NCI-H524 (cell line): ENCODE measurements at places on chromosomes 16 and 17.
A peak's percentile ranks its signal among the peaks of the same experiment; 100 is the strongest.

GRCh38 chr17:20228860-20229259 lies 219.7 kb downstream of the SPECC1 start:
- DNase-seq = no peak

- no peak for DNase-seq
Measured at GRCh38 chr16:72940886-72941285, 107.0 kb downstream of the ZFHX3 start.

DNA sequence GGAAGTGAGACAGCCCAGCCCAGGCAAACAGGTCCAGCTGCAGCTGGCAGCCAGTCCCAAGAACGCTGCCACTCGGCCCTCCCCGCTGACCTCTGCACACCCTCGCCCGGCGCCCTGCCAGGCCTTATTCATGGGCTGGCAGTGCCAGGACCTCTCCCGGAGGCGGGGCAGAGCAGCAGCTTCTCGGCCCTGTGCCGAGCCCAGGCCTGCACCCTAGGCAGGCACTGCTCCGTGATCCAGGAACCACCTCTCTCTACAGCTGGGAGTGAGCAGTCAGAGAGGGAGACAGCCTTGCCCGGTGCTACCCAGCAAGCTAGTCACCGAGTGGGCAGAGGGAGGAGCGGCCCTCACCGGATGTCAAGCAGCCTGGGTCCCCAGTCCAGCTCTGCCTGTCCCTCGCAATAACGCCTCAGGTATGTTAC lies 79.9 kb upstream of the CBX4 start:
- no peak for DNase-seq

GRCh38 chr16:84053237-84053636 lies 10.6 kb upstream of the SLC38A8 start:
- no peak for DNase-seq

DNA sequence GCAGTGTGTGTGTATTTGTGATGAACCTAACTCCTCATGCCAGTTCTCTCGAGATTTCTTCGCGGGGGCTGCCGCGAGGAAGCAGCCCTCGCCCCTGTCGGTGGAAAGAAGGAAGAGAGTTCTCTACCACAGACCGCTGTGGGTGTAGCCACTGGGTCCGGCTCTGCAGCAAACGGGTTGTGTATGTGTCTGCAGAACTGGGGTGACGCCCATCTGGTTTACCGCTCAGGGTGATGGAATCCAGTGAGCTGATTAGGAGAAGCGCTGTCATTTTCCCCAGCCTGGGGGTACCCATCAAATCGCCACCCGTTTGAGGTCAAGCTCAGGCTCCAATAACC lies 7.7 kb downstream of the CORO6 start:
- DNase-seq = no peak

- no peak for DNase-seq
Measured at GRCh38 chr17:75417054-75417580, 11.6 kb upstream of the GRB2 start.

GRCh38 chr17:19570544-19571062 lies 36.9 kb downstream of the SLC47A1 start:
- peak; percentile 39 for DNase-seq

DNA sequence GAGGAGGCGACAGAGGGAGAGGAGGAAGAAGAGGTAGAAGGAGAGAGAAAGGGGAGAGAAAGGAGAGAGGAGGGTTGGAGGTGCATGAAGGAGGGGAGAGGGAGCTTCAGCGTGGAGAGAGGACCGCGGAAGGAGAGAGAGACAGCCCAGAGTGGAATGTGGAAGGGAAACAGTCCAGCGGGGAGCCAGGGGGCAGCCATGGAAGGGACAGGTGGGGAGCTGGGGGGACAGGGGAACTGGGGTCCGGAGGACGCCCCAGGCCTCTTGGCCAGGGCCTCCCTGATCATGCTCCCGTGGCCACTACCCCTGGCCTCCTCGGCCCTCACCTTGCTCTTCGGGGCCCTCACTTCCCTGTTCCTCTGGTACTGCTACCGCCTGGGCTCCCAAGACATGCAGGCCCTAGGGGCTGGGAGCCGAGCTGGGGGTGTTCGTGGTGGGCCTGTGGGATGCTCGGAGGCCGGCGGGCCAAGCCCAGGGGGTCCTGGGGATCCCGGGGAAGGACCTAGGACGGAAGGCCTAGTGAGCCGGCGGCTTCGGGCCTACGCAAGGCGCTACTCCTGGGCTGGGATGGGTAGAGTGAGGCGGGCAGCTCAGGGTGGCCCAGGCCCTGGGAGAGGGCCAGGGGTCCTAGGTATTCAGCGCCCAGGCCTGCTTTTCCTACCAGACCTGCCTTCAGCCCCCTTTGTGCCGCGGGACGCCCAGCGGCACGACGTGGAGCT lies 759 bp downstream of the ASPHD1 start:
- DNase-seq = no peak

- DNase-seq = no peak
Measured at GRCh38 chr17:50645748-50646682, 11.3 kb downstream of the ABCC3 start.

DNA sequence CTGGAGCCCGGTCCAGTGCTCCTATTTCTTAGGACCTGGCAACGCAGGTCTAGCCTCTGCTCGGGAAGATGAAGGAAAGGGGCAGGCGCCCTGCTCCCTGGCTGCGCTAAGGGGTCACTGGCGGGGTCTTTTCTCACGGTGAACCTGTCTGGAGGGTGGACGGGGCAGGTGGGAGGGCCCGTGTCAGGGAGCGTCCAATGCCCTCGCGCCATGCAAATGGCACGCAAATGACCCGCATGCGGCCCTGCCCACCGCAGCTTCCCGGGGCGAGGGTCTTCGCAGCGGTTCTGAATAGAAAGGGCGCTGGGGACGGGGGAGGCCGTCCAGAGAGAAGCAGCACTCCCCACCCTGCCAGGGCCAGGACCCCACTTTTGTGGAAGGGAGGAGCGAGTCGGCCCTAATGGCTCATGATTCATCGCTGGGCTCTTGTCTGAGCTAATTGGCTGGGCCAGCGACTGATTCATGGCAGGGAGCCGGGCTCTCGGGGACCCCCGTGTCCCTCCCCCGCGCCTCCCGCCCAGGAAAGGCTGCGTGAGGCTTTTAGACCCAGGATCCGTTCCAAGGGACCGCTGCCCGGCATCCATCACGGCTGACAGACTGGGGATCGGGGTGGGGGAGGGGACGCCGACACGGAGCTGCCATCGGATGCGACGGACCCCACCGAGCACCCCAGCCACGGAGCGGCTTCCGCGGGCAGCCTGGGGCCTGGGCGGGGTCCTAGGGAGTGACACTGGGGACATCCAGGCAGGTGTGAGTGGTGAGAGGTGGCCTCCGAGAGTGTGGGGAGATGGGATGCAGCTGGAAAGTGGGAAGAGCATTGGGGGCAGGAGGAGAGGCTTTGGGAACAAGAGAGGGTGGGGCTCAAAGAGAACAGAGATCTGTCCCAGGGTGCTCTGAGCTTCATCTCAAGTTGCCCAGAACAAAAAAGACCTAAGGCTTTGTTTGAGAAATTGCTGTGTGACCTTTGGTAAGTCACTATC lies 25.0 kb upstream of the NGFR start:
- DNase-seq = no peak

- peak; percentile 27 for DNase-seq
Measured at GRCh38 chr17:6408276-6408675, 26.6 kb downstream of the AIPL1 start.

DNA sequence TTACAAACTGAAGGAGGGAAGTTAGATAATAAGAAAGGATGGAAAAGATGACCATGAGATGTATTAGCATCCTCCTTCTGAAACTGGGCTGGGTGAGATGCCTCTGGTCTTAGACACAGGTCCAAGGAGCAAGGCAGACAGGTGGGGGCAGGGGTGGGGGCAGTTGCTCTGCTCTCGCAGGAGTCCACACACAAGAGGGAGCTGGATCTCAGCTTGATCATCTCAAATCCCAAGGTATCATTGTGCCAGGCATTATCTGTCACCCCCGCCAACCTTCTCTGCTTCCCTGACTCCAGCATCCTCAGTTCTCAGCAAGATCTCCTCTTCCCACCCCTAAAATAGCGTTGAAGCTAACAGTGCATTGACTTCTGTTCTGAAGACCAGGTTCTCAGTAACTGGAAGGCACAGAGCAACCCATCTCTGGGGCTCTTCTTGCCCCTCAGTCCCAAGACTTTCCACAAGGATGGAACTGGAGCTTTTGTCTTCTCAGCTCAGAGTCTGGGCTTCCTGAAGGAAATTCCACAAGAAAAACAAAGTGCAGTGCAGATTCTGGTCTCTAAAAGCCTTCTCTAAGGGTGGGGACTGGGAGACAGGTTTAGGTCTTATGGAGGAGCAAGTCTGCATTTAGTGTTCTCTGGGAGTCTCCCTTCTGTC lies 1.6 kb downstream of the FLOT2 start:
- DNase-seq = no peak

DNA sequence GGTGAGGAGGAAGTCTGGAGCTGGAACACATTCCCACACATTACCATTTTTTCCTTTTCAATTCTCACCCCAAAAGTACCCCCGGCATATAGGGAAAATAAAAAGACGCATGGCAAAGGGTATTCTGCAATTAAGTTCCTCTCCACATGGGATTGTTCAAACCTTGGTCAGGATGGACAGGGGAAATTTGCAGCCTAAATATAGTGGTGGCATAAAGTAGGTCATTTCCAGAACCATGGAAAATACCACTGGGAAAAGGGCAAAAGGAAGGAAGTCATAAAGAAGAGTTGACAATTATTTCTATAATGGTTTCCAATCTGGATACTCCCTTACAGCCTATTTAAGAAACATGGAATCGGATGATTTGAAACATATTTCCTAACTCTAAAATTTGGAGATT lies 135.8 kb downstream of the STX8 start:
- DNase-seq = no peak

- DNase-seq = no peak
Measured at GRCh38 chr17:6914711-6915110, 81.1 kb upstream of the ALOX12 start.

DNA sequence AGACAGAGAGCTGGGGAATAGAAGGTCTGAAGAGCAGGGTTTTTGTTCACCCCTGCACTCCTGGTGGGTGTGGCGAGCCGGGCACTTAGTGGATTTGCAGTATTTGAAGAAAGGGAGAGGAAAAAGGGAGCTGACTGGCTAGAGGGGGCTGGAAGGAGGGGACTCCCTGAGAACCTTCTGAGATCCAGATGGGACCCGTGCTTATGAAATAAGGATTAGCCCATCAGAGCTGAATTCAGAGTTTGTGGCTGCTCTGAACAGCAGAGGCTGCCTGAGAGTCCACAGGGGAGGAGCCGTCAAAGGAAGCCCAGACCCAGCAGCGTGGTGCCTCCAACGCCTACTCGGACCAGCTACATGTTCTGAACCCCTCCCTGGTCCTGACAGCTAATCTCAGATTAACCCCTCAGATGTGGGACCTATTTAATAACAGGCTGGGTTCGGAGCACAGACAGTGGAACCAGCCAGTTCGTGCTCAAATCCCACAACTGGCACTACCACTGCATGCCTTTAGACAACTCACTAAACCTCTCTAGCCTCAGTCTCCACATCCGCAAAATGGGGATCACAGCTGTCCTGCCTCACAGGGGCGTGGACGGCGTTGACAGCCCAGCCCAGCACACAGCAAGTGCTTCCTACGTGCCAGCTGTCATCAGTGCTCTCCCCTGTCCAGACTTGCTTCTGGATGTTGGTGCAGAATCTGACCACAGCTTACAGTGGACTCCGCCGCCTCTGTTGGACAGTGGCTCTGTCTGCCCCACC lies 70.6 kb downstream of the DYNLRB2 start:
- DNase-seq = peak; percentile 53

- DNase-seq = no peak
Measured at GRCh38 chr16:87954361-87954760, 3.1 kb downstream of the BANP start.

DNA sequence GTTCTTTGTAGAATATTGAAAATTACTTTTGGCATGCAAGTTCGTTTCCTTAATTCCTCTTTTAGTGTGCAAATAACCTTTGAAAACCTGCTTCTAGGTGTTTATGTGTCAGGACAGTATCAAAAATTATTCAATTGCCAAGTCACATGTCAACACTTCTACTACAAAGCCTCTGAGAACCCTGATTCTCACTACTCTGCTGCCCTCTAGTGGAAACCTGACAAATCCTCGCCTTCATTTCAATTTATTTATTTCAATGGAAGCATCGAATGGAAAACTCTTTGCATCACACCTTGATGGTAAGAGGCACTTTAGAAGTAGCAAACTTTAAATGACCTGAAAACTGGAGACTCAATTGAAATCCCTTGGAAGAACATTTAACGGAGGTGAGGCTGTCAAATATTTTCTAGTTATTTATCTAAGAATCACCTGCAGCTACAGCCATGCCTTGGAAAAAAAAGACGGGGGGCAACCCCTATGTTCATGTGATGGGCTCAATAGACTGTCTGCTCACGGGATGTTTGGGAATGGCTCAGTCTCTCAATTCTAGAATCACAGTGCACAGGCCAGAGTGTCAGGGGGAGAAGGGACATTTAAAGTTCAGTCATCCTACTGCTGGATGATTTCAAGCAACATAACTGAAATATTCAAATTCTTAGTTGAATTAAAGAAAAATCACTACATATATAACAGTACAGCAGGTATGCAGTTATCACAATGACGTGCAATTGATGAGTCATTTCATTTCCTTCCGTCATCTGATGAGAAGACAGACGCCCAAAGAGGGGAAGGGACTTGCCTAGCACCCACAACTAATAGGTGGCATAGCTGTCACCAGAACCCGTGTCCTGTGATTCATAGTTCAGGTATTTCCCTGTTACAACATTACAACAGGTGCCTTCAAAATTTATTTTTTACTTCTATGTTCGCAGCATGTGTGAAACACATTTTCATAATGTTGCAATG lies 563.9 kb downstream of the TOX3 start:
- peak; percentile 69 for DNase-seq

DNA sequence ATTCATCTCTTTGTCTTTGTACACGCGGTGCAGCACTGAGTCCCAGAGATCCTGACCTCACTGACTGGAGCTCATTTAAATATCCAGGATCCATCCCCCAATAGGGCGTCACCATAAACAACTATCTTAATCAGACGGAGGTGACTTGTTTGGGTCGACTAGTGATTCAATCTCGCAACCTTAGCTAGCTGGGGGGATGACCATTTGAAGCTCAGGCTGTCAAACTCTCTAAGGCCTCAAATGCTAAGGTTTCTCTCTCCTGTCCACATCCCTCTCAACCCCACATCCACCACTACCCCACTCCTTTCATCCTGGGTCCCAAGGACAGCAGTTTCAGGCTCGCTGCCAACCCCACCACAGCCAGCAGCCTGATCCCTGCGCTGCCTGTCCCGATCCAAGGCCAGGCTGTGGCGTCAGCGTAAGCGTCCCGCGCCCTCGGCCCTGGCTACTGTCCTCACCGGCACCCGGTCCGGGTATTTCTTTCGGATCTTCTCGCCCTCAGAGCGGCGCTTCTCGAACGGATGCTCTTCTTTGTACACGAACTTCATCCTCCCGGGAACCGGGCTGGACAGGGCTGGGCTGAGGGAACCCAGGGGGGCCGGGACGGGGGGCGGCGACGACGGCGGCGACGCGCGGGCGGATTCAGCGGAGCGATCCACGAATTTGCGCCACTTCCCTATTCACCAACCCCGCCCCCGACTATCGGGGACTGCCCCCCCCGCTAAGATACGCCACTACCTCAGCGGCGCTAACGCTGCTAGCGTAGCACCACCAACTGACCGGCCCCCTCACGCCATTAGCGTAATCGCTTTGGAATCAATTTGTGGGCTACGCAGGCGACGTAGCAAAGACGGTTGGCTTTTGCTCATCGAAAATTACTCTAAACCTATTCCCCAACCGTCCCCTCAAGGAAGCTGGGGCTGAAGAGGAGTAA lies at the start of gene GABARAP:
TSS of gene GABARAP (minus strand) at position 667 of the 934 bp plus-strand sequence. CDS start at position 548, 119 bp downstream.
- DNase-seq = peak; percentile 43

- no peak for DNase-seq
Measured at GRCh38 chr17:22374741-22375140, 682.4 kb downstream of the KCNJ18 start.
